ENCODE measurements at places on chromosomes 1 and 21.

DNA sequence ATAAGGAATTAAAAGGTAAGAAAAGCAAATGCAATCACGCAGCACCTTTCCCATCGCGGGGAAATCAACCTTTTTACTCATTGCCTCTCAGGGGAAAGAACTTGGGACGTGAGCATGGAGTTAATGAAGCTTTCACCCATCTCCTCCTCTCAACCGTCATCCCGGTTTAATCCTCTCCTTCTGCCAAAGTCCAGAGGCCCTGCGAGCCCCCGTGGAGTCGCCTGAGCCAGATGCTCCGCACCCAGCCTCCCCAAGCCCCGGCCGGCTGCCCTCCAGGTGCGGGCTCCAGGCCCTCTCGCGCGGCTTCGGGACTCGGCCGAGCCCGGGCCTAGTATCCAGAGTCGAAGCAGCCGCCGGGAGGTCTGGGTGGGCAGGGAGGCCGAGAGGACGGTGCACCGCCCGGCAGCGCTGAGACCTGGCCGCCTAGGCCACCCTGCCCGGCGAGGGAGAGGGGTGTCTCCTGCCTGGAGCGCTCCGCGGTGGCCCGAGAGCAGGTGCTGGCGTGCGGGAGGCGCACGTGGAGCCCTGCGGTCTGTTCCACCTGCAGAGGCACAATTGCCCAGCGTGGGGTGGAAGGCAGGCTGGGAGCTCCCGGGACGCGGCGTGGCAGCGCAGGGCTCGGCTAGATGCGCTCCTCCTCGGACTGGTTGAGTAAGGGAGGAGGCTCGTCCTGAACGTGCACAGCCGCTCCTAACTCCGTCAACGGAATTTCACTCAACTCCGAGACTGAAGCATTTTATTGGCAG lies 218.5 kb downstream of the SDCCAG8 start:
- no peak for DNase-seq

DNA sequence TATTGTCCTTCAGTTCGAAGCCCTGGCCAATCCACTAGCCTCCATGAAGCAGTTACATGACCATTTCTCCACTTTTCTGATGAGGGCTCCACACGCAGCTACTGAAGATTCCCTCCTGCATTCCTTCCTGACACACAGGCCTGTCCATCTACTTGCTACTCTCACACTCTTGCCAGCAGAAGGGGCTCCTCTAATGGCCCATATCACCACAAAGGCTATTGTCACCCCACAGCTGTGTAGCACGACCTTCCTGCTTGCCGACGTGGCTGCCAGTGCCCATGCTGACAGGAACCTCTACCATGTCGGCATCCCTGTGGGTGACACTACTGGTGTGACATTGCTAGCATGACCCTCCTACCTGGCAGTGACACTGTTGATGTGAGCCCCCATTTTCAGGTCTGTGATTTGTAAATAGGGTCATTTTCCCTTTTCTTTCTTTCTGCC lies 1528.6 kb upstream of the TPTE start:
- no peak for DNase-seq

DNA sequence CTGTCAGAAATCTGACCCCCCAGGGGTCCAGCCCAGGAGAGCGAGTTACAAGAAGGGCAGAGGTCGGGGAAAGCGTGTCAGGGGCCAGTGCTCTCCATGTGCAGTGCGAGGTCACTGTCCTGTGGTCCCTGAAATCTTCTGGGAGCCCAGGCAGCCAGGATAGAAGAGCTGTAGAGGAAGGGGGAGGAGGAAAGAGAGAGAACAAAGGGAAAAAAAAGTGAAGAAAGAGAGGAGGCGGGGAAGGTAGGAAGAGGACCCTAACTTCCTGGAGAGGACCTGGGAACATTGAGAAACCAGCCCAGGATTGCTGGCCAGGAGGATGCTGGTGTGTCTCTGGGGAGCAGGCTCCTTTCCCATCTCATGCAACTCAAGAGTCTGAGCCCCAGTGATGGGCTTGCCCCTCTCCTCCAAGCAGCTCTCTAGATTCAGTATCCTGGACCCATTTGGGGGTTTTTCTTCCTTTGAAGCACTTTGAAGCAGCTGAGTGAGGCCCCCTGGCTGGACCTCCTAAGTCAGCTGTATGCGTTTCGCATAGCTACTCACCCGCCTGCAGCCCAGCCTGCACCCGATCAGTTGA lies 6.8 kb upstream of the INAVA start:
- DNase-seq = no peak

DNA sequence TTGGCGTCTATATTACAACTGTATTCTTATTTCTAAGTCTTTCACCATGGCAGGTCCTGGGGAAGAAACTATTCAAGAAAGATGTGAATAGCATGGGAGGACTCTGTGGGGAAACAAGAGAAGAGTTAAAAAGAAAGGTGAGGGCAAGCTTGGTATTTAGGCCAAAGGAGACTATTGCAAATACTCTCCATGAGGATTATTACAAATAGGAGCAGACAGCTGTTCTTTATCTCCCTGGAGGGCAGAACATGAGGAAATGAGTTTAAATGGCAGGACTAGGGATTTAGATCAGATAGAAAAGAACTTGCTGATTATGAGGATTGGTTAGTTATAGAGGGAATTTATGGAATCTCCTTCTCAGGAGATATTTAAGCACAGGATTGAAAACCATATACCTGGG lies 186.8 kb downstream of the CDC7 start:
- DNase-seq = no peak

DNA sequence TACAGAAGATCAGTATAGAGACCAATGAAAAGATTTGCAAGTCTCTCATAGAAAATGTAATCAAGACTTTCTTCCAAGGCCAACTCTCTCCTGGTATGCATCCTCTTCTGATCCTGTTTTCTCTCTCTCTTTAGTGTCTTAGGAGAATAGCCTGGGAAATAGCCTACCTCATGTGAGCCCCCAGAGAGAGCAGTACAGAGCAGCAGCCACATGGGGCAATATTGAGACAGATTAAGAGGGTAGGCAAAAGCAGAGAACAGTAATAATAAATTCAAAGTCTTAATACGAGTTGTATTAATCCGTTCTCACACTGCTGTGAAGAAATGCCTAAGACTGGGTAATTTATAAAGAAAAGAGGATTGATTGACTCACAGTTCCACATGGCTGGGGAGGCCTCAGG lies 61.4 kb downstream of the RNASEL start:
- DNase-seq = no peak

GRCh38 chr21:35156293-35157278 lies 107.5 kb upstream of the RUNX1 start:
- DNase-seq = no peak

GRCh38 chr1:44661781-44662682 lies 12.2 kb downstream of the TMEM53 start:
- DNase-seq = no peak

- no peak for DNase-seq
Observed at GRCh38 chr1:12075195-12076114, 12.4 kb downstream of the TNFRSF8 start.

GRCh38 chr1:191851799-191852595 lies 306.3 kb upstream of the RGS18 start:
- no peak for DNase-seq

GRCh38 chr1:54952950-54953718 lies 27.3 kb upstream of the TMEM61 start:
- no peak for DNase-seq

DNA sequence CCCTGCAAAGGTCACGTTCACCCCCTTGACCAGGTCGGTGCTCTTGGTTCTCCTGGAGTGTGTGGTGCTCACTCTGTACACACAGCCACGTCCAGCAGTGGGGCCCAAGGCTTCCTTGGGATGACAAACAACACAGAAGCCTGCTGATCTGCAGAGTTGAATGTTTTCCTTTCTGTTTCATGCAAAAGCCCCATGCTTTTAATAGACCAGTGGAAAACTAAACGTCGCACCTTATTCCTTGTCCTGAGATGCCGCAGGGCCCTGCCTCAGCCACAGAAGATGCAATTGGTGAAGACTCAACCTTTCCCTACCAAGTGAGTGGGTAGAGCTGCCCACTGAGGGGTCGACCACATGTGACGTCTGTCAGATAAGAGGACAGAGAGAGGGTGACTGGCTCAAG lies 5.8 kb upstream of the PDPN start:
- DNase-seq = no peak

DNA sequence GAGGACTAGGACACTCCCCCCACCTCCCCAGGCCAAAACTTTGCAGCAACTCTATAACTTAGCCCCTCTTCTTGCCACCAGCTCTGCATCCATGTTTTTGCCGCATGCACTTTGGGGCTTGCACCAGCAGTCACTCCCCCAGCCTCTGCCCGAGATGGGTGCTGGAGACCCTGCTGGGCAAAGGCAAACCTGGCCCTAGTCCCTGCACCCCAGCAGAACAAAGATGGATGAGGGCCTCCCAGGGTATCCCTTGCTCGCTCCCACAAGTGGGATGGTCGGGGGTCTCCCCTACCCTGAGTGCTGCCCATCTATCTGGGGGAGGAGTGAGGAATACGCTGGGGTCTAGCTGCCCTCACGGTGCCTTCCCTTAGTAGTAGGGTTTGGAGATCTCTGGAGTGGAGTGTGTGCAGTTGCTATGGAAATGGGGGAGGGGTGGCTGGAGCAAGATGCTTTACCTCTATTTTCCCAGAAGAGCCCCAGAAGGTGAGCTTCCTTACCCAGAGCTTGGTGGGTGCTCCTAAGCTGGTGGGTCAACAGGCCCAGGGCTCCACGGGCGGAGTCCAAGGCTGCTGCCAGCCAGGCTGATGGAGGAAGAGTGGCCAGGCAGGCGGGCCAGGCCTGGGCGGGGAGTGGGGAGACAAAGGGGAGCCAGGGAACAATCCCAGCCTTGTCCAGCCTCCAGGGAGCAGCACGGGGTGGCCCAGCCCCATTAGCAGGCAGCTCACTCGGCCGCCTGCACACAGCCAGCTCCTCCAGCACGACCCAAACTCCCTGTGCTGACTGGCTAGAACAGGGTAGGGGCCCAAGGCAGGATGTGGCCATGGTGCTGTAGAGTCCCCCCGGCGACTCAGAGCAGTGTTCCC lies at the start of gene PAQR6:
TSS of gene PAQR6 (minus strand) at position 597 of the 863 bp plus-strand sequence. CDS start 1,325 bp downstream, outside the sequence.
- no peak for DNase-seq

- DNase-seq = no peak
Observed at GRCh38 chr1:226980122-226980560, 40.0 kb downstream of the COQ8A start.

- DNase-seq = no peak
Observed at GRCh38 chr1:33442141-33442540, 11.2 kb upstream of the PHC2 start.

GRCh38 chr1:19341201-19342061 lies 29.3 kb downstream of the SLC66A1 start:
- peak; percentile 51 for DNase-seq

GRCh38 chr1:6100861-6101783 lies 55.4 kb downstream of the KCNAB2 start:
- no peak for DNase-seq

DNA sequence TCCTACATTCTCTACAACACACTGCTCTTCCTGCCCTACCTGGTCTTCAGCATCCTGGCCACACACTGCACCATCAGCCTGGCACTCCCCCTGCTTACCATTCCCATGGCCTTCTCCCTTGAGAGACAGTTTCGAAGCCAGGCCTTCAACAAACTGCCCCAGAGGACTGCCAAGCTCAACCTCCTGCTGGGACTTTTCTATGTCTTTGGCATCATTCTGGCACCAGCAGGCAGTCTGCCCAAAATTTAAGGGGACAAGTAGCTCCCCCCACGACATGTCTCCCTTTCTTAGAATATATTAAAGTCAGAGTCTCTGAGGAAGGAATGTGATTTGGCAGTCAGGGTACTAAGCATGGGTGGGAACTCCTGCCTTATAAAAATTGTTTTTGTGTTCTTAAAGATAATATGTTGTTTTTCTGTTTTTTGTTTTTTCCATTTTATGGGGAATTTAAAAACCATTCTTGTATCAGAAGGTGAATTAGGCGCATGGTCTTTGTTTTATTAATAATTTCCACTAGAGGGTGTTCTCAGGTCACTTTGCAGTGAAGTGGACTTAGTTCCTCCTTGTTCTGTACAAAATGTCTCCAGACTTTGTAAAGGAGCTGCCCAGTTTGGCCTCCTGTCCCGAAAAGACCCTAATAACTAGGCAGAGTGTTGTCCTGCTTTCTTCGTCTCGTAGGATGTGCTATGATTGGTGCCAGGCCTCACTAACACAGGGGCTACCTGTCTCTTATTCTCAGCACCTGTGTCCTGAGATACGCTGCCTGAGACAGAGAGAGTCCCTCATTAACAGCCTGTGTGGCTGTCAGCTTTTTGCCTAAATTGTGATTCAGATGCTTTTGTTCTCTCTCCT lies 13.1 kb downstream of the UBIAD1 start:
- DNase-seq = no peak

DNA sequence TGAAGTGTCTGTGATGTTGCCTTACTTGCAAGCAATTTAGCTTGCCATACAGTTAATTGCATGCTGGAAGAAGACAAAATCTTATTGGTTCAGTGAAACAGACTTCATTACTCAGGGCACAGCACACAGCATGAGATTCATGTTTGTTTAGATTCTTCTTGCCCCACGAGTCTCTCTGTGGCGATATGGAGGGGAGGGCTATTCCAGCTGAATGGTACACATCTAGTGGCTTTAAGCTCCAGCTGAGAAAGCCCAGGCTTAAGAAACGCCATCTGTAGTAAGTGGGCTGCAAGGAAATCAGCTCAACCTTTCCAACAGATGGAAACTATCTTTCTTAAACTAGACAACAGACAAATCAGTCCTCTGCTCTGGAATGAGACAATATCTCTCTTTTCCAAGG lies 1022.0 kb downstream of the NCAM2 start:
- no peak for DNase-seq

DNA sequence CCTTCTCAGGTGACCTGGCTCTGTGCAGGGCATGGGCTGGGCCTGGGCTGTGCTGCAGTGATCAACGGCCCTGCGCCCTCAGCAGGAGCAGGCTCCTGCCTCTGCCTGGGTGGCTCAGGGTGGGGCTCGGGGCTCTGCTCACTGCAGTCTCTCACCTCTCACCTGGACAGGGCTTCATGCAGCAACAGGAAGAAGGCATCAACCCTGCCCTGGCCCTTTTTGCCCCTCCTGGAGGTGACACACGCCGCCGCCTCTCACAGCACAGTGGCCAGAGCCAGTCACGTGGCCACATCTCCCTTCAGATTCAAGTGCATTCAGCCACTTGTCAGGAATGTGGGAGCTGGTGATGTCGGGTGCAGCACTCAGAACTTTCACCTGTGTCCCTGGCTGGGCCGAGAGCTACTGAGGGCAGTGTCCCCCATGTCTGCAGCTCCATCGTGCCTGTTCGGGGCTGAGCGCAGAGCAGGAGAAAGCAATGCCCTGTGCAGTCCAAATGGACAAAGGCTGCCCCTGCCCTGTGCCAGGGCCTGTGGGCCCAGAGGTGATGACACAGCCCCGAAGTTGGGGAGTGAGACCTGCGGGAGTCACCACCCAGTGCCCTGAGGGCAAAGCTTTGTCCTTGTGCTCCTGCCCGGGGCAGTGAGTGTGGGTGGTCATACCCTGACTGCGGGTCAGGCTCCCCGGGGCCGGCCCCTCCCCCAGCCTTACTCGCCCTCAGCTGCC lies 314.0 kb downstream of the PTPRU start:
- no peak for DNase-seq

GRCh38 chr1:1004780-1005697 lies 5.1 kb upstream of the HES4 start:
- DNase-seq = no peak

Measured in stimulated activated CD8-positive, alpha-beta memory T cell treated with anti-CD3 and anti-CD28 coated beads, Interleukin-12 subunit alpha, Interleukin-12 subunit beta, amount 100 ng/mL, for 1 hour (primary cell).